ENCODE measurements at places on chromosomes 12 and 14.
A peak's percentile ranks its signal among the peaks of the same experiment; 100 is the strongest.

DNA sequence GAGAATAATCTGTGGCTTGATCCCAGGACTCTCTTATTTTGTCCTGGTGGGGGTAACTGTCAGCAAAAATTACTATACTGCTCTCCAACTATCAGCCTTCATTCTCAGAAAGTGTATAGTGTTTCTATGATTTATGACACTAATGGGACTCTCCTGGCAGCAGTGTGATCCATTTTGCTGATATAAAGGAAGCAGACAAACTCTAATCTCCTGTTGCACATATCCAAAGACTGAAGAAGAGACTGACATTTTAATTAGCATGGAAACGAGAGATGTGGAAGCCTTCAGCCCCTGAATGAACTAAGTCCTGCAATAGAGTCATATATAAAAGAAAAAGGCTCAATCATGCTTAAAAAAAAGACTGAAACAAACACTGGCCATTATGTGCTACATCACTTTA is 127.8 kb upstream of the SSTR1 start:
- no peak for DNase-seq

DNA sequence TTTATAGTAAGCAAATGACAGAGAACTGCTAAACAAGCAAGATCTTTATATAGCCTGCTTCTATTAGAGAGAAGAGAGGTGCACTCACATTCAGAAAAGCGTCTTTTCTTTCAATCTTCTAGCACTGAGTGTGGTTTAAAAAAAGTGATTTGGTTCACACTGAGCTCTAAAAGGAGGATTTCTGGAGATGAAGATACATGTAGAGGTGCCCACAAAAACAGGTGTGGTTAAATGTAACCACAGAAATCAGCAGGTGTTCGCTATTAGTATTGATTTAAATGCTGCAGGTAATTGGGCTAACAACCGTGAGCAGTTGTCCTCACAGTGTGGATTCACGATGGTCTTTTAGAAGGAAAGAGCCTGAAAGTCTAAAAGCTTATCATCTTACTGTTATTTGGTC is 10.7 kb downstream of the PKP2 start:
- no peak for DNase-seq

DNA sequence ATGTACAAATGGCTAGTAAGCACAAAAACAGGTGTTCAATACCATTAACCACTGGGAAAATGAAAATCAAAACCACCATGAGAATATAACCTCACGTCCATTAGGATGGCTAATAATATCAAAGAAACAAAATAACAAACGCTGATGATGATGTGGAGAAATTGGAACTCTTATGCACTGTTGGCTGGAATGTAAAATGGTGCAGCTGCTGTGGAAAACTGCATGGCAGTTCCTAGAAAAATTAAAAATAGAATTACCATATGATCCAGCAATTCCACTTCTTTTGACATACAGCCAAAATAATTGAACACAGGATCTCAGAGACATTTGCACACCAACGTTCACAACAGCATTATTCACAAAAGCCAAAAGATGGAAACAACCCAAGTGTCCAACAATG is 51.5 kb downstream of the TMPRSS12 start:
- DNase-seq: no peak

DNA sequence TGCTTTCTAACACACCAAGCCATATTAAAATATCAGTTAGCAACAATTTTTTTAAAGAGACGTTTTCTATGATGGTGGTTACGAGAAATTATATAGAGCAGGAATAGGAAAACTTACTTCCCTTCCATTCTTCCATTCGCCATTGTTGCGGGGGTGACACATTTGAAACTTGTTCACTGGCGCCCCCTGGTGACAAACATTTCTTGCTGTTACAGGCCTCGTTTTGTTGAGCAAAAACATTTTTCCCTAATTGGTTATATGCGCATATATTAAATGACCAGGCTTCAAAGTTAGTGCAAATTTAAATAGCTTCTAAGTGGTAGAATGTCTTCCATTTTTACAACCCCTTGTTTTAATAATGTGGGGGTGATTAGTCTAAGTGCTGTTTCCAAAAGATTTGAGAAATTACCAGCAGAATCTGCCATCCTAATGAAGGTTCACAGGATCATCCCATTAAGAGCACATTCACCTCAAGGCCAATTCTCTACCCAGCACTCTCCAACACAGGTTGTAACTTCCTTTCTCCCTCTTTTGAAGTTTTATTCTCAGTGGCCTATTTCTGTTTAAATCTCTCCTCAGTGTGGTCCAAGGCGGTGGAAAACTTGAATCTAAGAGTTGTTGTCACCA is 1124.7 kb downstream of the FLRT2 start:
- DNase-seq: peak; percentile 57

GRCh38 chr14:69260190-69260860 is 367 bp downstream of the GALNT16 start:
- peak; percentile 6 for DNase-seq

- no peak for DNase-seq
These were observed 1537.1 kb upstream of the FLRT2 start for GRCh38 chr14:83992857-83993256.

DNA sequence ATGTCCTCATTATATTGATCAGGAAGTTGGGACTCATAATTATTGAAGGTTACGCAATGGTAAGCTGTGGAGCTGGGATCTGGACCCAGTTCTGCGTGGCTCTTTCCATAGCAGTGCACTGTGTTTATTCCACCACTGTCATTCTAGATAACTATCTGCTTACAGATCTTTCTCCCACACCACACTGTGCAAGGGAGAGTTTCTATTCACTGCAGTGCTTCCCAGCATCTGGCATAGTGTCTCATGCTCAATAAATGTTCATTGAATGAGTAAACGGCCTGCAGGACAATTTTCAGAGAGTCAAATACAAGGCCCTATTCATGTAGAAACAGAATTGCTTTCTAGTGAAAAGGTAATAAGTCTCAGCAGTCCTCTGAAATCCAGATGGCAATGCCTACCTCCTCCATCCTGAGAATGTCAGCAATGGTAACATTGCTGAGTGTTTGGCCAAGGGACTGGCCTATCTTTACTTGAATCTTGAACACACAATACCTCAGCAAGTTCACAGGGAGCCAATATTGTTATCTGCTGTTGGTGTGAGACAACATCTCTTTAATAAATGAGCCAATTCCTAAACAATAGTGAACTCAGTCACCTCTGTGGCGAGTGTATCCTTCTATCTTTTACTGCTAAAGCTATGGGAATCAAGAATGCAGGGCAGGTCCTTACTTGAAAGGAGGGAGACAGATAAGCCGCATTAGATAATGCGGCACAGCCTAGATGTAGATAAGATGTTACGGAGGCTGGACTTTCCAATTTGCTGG is 332.4 kb upstream of the PRICKLE1 start:
- no peak for DNase-seq

DNA sequence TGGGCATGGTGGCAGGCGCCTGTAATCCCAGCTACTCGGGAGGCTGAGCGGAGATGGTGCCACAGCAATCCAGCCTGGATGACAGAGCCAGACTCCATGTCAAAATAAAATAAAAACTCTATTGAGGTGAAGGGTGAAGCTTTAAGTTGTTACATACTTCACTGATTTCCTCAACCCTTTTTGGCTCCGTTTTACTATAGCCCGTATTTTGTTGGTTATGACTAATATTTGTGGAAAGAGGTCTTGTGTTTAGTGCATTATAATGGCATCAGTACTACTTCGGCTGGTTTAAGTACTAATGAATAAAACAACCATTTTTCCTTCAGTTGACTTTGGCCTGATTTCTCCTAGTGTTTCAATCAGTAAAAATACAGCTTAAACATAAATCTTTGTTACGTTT is 27.0 kb upstream of the SLC2A14 start:
- no peak for DNase-seq

GRCh38 chr12:9756170-9756569 is 4.5 kb downstream of the CD69 start:
- no peak for DNase-seq

GRCh38 chr14:96486705-96487104 is 15.5 kb upstream of the PAPOLA start:
- DNase-seq: no peak

DNA sequence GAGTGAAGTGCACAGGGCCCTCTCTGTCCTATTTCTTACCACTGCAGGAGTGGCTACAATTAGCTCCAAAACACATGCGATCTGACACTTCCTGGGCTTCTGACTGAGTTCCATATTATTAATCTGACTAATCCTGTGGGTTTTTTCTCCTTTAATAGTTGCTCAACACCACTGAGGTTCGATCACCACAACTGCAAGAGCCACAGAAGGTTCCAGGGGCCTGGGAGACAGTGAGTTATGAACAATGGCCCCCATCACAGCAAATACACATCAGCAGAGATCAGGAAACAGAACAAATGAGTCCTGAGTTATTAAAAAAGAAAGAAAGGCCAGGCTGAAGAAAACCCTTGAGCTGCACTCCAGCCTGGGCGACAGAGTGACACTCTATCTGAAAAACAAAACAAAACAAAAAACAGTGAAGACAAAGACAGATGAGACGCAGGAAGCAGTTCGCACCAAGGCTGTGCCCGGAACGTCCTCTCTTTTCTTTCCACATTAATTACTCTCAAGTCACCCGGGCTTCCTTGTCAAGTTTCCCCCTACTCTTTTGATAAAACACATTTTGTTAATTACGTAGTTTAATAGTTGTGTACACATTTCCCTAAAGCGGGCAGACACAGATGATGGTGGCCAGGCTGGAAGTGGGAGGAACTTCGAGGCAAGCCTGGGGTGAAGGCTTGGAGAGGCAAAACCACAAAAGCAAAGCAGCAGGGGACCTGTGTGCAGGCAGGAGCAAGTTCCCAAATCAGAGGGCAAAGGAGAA is 42.7 kb downstream of the CDC42BPB start:
- peak; percentile 62 for DNase-seq

- DNase-seq: no peak
These were observed 22.1 kb downstream of the IL26 start for GRCh38 chr12:68203460-68203875.

- no peak for DNase-seq
These were observed 50.7 kb downstream of the RBMS2 start for GRCh38 chr12:56572288-56572687.

- no peak for DNase-seq
These were observed 21.4 kb downstream of the ABCB9 start for GRCh38 chr12:122944605-122945592.

DNA sequence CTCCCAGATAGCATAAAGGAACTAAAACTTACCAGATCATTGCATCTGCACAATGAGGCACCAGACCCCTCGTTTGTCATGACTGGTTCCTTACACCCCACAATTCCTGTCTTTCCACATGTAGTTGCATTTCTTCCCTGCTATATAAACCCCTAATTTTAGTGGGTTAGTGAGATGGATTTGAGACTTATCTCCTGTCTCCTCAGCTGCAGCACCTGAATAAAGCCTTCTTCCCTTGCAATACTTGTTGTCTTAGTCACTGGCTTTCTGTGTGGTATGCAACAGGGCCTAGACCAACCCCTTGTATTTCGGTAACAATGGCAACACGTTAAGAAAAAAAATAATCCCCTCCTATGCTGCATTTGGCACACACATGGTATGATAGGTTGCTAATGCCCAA is 13.0 kb downstream of the NUP37 start:
- no peak for DNase-seq

DNA sequence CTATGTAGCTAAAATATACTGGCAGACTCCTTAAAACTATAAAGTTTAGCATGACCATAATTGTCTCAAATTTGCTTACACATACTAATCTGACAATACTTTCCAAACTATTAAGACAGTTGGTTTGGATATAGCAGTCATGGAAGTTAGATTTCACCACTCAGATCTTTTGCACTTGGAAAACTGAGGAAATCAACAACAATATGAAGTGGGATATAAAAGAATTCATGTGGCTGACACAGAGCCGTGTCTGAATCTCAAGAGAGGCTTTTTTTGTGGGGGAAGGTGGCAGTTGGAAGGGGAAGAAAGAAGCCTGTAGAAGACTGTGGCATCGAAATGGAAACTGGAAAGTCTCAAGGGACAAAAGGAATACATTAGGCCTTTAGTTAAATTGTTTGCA is 166.6 kb upstream of the FLRT2 start:
- DNase-seq: no peak

- DNase-seq: no peak
These were observed 6.2 kb downstream of the PGF start for GRCh38 chr14:74949191-74949601.

DNA sequence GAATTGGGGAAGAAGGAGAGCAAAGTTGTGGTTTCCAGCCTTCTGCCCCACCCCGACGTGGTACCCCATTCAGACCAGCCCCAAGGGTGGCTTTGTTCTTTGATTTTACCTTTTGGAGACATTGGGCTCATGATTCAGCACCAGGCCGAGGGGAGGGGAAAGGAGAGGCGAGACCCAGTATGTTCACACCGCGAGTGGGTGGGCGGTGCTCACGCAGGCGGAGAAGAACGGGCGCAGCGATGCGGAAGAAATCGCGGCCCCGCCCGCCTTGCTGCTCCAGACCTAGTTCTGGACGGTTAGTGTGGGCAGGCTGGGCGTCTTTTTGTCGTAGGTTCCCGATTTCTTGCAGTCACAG is 963 bp downstream of the ATL1 start:
- DNase-seq: peak; percentile 89

GRCh38 chr12:101230547-101230946 is 20.5 kb upstream of the SLC5A8 start:
- DNase-seq: no peak

DNA sequence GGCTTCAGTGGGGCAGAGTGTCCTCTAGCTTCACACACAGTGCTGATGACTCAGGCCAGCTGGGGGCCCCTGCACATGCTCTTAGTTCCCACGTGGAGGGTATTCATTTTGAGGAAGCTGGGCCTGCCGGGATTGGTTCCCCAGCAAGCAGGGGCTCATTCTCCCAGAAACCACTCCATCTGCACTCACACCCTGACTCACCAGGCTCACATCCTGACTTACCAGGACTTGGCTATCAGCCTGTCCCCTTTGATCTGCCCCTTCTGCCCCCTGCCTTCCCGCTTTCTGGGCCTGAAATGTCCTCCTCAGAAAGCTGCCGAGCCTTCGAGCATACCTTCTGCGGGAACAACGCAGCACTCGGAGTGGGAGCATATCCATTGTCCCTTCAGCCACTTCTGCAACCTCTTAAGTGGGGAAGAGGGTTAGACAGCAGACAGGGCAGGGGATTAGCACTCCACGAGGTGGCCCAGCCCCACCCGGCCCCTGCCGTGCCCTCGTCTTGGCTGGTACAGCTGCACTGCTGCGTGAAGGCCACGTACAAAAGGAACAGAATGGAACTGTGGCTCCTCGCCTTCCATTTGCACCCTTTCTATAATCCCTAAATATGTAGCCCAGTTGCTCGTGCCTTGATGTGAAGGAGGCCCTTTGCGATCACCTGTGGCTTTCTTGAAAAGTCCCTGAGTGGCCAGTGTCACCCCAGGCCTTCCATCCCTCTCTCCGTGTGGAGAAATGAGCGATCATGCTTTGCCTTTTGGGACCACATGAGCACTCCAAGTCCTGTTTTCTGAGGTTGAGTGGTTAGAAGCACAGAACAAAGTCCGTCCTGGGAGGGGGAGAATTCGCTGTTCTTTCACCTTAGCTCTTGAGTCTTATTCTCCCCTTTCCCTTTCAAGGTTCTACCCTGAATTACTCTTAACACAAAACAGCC is 26.1 kb downstream of the TPCN1 start:
- peak; percentile 77 for DNase-seq

- DNase-seq: no peak
These were observed 30.4 kb downstream of the NUAK1 start for GRCh38 chr12:106108185-106108835.

All from suppressor macrophage treated with lipopolysaccharide for 4 hours (primary cell).